H7 (cell line): ENCODE measurements at places on chromosomes 4 and X. TPM values are rescaled to one million over a fixed set of nuclear protein-coding genes. Genes with fewer than 3 reads are reported as not detected.
A peak's percentile ranks its signal among the peaks of the same experiment; 100 is the strongest.

DNA sequence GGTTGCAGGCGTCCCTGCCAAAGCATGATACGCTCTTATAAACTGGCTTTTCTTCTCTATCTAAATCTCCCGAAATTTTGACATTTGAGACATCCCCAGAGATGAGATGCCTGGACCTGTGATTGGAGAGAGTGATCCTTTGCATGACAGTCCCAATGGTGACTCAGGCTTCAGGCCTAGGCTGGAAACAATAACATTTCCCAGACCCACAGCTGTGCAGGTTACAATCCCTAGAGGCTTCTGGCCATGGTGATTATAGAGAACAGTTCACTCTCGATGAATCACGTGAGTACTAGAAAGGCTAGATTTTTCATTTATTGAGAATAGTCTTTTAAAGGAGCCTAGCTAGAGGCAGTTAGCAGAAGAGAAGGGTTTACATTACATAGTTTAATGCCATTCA, 75.9 kb downstream of the SPATA18 start:
- DNase-seq: peak; percentile 16

The TRIM61 gene
- total RNA-seq: 0.14 and 0.30 TPM in 2 replicates

GRCh38 chr4:55346851-55347255, 811 bp downstream of the SRD5A3 start:
- no peak for DNase-seq

DNA sequence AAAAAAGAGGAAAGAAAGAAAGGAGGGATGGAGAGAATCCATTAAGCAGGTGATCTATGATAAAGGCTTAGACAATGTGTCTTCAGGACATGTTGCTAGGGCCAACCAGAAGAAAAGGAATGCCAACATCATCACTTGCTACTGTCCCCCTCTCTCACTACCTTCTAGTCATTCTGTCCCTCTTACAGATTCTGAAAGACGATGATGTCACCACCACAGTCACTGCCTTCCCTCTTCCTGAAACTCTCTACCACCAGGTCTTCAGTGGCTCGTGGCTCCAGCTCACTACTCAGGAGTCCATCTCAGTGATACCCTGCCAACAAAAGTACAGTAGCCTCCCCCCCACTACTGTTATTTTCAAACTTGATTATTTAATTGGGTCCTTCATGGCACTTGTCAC, 64.0 kb downstream of the KCNIP4 start:
- DNase-seq: no peak

The PCDH10 gene
- total RNA-seq: 32.2 and 41.2 TPM in 2 replicates

DNA sequence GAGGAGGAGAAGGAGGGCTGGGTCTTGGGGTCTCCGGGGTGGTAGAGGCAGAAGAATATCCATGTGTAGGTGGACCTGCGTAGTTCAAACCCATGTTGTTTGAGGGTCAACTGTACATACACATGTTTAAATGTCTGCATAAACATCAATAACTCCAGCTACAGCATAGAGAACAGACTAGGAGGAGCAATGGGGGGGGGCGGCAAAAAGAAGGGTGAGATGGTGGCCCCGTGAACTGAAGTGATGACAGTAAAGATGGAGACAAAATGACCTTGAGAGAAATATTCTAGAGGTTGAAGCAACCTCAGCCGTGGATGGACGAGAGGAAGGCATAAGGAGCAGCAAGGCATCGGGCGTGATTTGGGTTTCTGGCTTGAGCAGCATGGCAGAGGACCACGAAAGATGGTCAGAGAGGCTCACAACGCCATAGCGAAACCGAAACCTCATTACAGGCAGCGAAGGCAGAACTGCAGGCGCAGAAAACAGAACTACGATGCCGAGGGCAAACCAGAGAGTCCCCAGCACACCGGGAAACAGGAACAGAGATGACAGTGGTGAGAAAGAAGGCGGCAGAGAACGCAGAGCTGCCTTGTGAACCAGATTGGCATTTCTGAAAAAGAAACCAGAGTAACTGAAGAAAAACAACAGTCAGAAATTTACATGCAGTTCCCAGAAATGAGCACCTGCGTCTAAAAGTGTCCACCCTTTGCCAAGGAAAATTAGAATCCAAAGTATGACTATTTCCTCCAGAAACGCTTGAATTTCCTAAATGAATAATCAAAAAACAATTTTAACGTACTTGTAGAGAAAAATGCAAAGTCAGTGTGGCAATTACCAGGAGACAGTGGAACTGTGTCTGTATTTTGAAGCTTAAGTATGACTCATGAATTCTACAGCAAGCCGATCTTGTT, 50.3 kb upstream of the ENPP6 start:
- DNase-seq: no peak

DNA sequence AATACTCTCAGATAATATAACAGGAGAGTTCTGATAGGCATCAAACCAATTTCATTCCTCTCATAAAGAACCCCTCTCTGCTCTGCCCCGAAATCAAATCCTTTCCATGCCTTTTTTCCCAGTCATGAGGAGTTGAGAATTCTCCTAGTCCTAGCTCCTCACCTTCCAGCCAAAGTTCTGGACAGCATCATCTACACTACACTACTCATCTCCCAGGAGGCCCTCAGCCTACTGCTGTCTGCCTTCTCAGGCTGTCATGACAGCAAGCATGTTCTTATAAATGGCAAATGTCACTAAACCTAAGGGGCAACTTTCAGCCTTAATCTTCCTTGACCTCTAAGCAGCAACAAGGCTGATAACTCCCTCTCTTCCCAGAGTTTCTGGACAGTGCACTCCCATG, 26.6 kb downstream of the MAPK10 start:
- DNase-seq: no peak

The GPR34 gene
- total RNA-seq: not detected in 2 replicates

DNA sequence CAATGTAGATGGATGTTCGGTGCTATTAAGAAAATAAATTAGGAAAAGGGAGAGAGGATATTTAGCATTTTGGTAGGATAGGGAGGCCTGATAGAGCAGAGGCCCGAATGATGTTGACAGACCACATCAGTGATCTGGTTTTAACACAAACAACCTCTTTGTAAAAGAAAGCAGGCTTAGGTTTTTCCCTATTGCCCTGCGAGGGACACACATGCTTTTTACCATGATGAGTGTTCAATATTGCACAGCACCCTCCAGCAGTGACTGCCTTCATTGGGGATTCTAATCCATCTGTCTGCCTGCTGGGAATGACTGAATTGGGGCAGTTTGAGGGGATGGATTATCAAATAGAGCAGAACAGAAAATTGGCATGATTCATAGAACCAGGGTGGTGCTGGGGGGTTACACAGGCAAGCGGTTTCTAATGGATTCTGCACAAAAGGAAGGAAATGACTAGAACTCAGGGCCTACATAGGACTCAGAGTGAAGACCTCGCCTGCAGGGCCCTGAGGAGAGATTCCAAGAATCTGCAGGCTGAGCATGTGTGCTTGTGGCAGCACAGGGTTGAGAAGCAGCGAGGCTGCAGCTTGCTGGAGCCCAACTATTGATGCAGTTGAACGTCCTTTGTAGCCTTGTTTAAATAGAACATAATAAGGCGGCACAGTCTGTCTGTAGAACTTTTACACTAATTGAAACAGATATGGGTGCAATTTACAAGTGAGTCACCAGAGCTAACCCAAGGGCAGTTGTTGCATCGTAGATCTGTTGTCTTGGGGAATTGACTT, 58.0 kb downstream of the RHOH start:
- DNase-seq: no peak

The QRFPR gene
- total RNA-seq: 1.4 and 2.3 TPM in 2 replicates
